ENCODE measurements at places on chromosomes 11 and 22.

DNA sequence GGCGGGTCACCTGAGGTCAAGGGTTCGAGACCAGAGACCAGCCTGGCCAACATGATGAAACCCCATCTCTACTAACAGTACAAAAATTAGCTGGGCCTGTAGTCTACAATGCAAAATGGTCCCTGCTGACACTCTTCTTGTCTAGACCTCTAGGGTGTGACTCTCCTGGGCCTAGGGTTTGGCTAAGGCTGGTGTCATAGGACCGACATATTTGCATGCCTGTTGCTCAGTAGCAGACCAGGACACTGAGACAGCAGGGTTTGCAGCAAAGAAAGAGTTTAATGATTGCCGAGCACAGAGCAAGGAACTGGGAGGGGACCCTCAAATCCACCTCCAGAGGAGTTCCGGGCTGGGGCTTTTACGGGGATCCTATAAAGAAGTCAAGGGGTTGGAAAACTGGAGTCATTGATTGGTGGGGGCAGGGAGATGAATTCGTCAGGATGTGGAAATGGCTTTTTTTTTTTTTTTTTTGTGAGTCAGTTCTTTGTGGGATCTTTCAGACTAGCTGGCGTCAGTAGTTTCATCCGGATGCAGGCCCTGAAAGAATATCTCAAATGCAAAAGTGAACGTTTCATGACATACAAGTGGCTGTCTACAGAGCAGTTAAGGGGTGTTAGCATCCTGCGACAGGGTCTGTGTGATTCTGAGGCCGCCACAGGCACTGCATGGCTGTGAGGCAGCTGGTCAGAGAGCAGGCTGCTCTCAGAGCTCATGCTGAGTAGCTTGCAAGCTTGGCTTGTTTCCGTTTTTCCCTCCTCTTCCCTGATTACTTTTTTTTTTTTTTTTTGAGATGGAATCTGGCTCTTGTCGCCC lies 27.2 kb upstream of the A4GALT start:
- no peak for DNase-seq

DNA sequence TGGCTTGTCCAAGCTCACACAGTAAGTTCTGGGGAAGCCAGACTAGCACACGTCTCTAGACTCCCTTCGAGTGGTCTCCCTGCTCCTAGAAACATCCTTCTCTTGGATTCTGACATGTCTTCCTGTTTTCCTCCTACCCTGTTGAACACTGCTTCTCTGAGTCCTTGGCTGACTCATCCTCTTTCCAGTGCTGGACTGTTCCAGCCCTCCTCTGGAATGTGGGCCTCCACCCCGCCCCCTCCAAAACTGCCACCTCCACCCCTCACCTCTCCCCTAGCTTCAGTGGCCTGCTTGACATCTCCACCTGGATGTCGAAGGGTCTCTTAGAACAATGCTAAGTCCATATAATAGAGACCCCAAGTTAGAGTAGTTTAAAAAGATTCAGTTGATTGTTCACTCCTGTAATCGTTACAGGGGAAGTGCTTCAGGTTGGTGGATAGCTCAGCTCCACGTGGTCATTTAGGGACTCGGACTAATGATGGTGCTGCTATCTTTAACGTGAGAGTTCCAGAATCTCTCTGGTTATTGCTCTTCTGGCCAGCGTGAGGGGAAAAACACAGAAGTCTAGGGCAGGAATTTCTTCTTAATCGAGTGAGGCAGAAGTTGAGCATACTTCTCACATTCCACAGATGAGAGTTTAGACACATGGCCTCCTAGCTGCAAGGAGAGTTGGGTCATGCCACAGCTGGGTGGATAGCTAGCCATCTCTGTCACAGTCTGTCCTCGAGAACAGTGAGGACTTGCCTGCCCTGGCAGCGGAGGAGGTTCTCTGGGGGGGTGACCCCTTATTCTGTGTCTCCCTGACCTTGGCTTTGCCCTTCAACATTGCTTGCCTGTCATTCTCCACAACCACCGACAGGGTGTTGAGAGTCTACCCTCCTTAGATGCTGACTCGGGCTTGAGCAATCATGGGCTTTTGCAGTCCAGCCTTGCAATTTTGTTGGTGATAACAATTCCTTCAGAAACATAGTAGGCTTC lies 4.7 kb upstream of the C11orf96 start:
- no peak for DNase-seq

DNA sequence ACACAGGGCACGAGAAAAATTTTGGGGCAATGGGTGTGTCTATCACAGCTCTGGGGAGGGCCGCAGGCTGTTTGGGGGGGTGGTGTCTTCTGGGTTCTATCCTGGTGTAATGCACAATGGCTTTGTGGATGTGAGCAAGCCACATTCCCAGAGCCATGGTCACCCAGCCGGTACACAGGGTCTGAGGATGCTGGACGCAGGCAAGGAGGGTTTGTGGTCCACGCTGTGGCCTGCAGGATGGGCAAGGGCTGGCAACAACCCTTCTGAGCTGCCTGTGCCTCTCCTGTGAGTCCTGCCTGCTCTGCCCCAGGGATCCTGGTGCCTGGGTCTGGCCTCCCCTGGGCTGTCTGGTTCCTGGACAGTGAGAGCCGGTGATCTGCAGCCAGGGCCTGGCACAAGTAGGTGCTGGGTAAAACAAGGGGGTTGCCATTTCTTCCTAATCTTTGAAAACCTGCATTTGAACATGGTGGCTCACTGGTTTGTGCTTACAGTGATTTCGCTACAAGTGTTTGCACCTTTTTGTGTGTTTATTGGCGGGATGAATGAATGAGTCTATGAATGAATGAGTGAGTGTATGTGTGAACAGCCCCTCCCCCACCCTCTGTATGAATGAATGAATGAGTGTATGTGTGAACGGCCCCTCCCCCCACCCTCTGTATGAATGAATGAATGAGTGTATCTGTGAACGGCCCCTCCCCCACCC lies 4.4 kb upstream of the MRPL23 start:
- DNase-seq = no peak

GRCh38 chr11:57408771-57409170 lies 18.1 kb downstream of the SLC43A3 start:
- DNase-seq = no peak

GRCh38 chr11:111386611-111387150 lies 7.6 kb upstream of the POU2AF1 start:
- DNase-seq = no peak
